ENCODE measurements at places on chromosomes 13 and 19.

- no peak for DNase-seq
Measured at GRCh38 chr13:100497389-100497788, 91.2 kb downstream of the GGACT start.

GRCh38 chr19:35433448-35433847 lies 14.6 kb upstream of the FFAR2 start:
- DNase-seq = no peak

- no peak for DNase-seq
Measured at GRCh38 chr13:20157151-20157796, 3.6 kb downstream of the GJA3 start.

- peak; percentile 78 for DNase-seq
Measured at GRCh38 chr19:6862673-6863078, 24.7 kb upstream of the ADGRE1 start.

- no peak for DNase-seq
Measured at GRCh38 chr13:93689333-93689732, 462.7 kb downstream of the GPC6 start.

- DNase-seq = peak; percentile 67
Measured at GRCh38 chr19:50325310-50326100, 3.7 kb downstream of the KCNC3 start.

- DNase-seq = no peak
Measured at GRCh38 chr19:6806488-6806887, 34.0 kb downstream of the VAV1 start.

DNA sequence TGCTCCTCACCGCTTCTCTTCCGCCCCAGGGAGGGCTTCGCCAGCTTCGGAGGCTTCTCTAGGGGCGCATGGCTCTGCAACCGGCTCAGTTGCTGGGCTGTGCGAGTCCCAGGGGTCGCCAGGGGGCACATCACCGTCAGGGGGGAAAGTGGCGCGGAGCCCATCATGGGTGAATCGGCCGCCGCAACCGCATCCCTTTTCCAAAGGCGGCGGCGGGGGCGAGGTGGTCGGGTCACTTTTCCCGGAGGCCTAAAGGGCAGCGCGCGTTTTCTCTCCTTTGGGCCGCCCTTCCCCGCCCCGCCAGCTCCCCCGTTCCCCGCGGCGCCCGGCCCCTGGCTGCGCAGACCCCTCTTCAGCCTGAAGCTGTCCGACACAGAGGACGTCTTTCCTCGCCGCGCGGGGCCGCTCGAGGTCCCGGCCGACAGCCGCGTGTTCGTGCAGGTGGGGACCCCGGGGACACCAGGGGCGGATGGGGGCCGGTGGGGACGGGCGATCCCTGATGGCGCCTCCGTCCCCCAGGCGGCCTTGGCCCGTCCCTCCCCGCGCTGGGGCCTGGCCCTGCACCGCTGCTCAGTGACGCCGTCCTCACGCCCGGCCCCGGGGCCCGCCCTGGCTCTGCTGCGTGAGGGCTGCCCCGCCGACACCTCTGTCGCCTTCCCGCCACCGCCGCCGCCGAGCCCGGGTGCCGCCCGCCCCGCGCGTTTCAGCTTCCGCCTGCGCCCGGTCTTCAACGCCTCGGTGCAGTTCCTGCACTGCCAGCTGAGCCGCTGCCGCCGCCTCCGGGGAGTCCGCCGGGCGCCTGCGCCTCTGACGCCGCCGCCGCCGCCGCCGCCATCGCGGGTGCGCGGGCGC lies 1.7 kb downstream of the TGFBR3L start:
- DNase-seq = peak; percentile 38

- DNase-seq = no peak
Measured at GRCh38 chr13:58978331-58978730, 1185.4 kb downstream of the DIAPH3 start.

DNA sequence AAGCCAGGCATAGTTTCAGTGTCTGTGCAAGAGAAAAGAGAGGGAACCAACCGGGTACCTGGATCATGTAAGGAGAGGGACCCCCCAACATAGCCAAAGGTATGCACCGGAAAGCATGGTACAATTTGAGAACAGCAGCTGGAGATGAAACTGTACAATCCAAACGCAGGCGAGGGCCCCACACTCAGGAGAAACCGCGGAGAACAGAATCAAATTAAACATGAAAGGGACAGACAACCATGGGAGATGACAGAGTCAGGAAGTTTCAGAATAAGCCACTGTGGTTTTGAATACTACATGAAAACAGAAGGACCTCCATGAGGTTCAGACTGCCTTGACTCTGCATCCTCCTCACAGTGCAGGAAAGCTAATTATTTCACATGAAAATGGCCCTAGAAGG lies 62.9 kb upstream of the SPATA13 start:
- DNase-seq = peak; percentile 13

GRCh38 chr19:47497821-47498520 lies 14.0 kb upstream of the KPTN start:
- no peak for DNase-seq

- no peak for DNase-seq
Measured at GRCh38 chr19:9828551-9829063, 889 bp downstream of the UBL5 start.

DNA sequence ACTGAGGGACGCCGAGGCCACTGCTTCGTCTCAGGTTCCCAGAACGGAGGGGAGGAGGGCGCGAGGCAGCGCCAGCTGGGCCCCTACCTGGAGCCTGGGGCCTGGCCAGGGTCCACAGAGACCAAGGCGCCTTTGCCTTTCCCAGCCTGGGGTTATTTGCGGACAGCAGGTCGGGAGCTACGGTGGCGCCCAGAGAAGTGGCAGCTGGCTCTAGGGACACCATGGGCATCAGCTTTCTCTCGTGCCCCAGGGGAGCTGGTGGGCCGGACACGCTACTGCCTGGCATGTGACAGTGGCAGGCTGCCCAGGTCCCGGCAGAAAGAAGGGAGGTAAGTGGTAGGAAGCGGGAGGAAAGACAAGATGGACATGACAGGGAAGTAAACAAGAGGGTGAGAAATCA lies 19.0 kb downstream of the AKT2 start:
- no peak for DNase-seq

DNA sequence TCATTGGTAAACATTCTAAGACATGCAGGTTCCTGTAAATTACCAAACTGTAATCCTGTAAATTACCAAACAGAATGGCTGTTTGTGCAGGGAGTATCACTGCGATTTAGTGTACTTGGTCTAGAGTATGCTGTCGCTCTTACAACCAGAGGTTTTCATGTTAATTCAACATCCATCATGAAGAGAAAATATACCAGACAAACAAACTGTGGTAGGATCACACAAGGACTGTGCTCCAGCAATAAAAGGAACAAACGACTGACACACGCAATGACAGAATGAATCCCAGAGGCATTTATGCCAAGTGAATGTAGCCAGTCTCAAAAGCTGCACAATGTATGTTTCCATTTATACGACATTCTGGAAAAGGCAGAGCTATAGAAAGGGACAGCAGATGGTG lies 31.2 kb downstream of the RFX2 start:
- DNase-seq = no peak

DNA sequence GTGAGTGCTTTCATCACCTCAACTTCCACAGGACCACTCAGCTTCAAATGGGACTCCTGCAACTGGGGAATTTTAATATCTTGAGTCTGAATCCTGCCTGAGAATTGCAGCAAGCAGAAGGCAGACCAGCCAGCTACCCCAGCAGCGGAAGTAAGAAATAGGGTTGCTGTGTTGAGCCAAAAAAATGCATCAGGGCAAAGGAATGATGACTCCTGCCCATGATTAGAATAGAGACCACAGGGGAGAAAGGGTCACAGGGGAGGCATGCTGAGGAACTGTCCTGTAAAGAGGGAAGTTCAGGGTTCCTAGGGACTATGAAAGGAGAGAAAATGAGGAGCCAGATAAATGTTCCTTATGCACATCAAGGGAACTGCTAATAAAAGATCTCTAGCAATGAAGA lies 370.2 kb downstream of the KCTD12 start:
- no peak for DNase-seq

- no peak for DNase-seq
Measured at GRCh38 chr13:110575322-110576069, 14.0 kb upstream of the RAB20 start.

- DNase-seq = no peak
Measured at GRCh38 chr19:17948931-17949930, 16.4 kb downstream of the CCDC124 start.

DNA sequence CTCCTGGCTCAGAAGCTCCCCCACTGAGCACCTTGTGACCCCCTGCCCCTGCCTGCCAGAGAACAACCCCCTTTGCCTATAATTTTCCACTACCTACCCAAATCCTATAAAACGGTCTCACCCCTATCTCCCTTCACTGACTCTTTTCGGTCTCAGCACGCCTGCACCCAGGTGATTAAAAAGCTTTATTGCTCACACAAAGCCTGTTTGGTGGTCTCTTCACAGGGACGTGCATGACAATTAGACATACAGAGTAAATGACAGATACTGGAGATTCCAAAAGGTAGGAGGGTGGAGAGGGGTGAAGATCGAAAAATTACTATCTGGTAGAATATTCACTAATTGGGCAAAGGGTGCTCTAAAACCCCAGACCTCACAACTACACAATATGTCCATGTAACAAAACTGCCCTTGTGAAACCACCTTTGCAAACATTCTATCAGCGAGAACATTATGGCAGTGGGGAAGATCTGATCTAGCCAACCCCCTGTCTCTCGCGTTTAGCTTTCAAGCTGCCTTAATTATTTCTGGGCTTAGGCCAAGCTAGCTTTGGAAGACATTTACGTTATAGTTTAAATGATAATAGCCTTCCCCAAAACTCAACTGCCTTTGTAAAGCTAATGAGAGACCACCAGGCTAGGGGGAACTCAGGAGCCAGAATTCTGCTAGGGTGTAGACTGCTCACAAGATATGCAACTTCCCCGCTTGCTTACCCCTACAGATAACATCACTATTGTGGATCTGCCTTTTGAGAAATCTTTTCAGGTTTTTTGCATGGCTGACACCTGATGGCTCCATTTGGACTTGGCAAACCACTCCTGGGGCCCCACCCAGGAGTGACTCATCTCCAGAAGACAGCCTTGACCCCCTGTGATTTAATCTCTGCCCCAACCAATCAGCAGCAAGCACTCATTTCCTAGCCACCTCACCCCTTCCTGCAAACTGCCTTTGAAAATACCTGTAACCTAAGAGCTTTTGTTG lies 1534.0 kb upstream of the SPRY2 start:
- DNase-seq = no peak

GRCh38 chr13:40488869-40489391 lies 177.5 kb downstream of the FOXO1 start:
- DNase-seq = no peak

GRCh38 chr19:11145536-11145924 lies 10.1 kb downstream of the SPC24 start:
- no peak for DNase-seq

DNA sequence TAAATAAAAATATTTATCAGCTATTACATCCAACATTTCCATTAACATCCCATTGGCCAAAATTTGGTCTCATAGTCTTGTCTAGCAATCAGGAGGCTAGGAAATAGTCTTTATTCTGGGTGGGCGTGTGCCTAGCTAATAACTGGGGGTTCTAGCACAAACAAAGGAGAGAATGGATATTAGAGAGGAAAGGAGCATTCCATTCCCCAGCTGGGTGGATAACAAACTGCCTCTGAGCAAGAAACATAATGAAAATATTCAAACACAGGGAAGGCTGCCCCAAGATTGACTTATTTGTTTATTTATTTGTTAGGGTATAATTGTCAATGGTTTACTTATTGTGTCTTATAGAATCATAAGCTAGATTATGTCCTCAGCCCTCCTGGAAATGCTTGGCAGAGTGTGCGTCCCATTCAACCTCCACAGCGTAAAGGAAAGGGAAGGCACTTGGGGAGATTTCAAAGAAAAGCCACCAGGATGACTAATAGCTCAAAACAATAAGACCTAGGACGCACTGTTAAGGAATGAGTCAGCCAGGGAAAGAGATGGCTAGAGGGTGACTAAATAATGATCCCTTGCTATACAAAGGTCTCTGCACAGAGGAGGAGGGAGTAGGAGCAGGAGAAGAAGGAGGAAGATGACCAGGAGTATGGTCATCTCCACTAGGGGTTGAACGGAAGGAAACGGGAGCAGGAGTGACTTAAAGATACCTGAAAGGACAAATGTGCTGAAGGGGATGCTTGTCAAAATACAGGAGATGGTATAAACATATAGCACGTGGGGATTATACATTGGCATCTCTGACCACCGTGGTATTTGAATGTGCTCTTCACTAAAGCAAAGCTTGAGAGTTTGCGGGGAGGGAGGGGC lies 23.5 kb upstream of the USP12 start:
- no peak for DNase-seq

- no peak for DNase-seq
Measured at GRCh38 chr13:62110079-62110478, 694.4 kb upstream of the PCDH20 start.

DNA sequence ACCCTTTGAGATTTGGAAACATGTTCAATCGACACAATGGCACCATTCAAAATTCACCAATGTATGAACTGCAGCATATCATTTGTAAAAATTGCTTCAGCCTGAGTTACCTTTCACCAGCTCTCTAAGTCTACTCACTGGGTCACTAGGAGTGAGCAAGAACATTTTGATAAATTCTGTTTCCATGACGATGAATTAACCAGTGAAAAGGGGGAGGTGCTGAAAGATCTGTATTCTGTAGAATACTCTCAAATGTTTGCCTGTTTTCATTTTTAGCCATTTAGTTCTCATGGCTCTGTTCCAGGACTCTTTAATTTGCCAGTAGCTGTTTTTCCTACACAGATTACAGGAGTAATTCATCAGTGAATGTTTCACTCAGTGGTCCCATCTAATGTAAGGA lies 883.4 kb downstream of the DIAPH3 start:
- DNase-seq = no peak

GRCh38 chr13:52405369-52405766 lies 604 bp downstream of the THSD1 start:
- no peak for DNase-seq

DNA sequence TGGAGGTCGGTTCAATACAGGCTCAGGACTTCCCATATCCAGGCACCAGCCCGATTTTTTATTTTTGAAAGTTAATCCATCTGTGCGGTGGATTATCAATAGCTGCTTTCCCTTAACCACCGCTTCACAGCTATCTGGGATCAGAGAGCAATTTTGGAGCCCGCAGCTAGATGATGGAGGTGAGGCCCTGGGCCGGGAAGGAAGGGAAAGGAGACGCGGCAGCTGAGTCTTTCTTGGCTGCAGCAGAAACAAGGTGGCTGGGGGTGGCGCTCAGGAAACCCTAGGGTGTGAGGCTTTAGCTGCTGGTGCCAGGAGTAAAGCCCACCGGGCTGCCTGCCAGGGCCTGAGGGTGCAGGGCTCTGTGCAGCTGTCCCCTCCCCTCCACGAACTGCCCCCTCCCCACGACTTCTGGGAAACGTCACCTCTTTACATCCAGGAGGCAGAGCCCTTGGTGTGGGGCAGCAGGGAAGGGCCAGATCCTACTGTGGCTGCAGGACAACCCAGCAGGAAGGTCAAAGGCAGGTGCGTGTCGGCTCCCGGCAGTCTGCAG lies 307.0 kb downstream of the ZNF536 start:
- DNase-seq = no peak

DNA sequence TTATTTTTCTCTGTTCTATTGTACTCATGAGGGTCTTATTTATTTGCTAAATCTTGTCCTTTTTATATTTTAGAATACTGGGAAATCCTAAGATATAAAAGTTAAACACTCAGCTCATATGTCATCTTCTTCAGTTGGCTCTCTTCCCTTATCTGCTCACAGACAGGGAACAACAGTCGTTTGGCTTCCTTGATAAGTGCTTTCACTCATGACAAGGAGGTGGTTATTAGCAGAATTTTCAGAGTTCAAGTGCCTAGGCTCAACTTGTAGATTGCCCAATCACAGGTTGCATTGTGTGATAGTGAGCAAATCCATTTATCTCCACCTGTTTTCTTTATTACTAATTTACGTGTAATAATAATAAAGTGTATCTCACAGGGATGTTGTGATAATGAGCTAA lies 620.3 kb upstream of the PCDH20 start:
- no peak for DNase-seq

- DNase-seq = no peak
Measured at GRCh38 chr13:82439159-82439904, 1442.9 kb downstream of the SLITRK1 start.

All from stimulated activated CD4-positive, alpha-beta T cell treated with anti-CD3 and anti-CD28 coated beads, TNF-alpha, amount 100 ng/mL, for 48 hours (primary cell).